ENCODE measurements at places on chromosomes 12 and 14. TPM values are rescaled to one million over a fixed set of nuclear protein-coding genes. Genes with fewer than 3 reads are reported as not detected.
A peak's percentile ranks its signal among the peaks of the same experiment; 100 is the strongest.

Gene KRT78
- not detected for total RNA-seq

Gene VDR
- 0.03 TPM for total RNA-seq

Gene TRPV4
- total RNA-seq: 4.0 TPM

Gene KRT83
- 0.10 TPM for total RNA-seq

Gene GARIN6
- total RNA-seq: not detected

Gene SOAT2
- total RNA-seq: not detected

Gene ATG101
- total RNA-seq: 67.3 TPM

Gene EXOC3L4
- 0.21 TPM for total RNA-seq

Gene VRTN
- total RNA-seq: 140 TPM

Gene PLEKHH1
- total RNA-seq: 16.5 TPM

Gene RNASE7
- not detected for total RNA-seq

Gene OAS2
- total RNA-seq: not detected

Gene TBC1D30
- total RNA-seq: 0.62 TPM

Gene IFNG
- not detected for total RNA-seq

DNA sequence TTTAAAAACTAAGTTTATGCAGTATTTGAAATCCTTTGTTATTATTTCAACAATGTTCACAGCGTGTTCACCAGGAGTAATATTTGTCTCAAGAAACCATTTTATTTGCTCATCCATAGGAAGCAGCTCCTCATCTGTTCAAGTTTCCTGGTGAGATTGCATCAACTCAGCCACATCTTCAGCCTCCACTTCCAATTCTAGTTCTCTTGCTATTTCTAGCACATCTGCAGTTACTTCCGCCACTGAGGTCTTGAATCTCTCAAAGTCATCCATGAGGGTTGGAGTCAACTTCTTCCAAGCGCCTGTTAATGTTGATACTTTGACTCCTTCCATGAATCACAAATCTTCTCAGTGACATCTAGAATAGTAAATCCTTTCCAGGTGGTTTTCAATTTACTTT lies 18.0 kb downstream of the CLEC9A start:
- no peak for DNase-seq

GRCh38 chr12:7093892-7094291 lies 1.6 kb upstream of the C1R start:
- no peak for DNase-seq

- peak; percentile 57 for DNase-seq
Measured at GRCh38 chr12:108033090-108033489, 96.0 kb upstream of the WSCD2 start.

DNA sequence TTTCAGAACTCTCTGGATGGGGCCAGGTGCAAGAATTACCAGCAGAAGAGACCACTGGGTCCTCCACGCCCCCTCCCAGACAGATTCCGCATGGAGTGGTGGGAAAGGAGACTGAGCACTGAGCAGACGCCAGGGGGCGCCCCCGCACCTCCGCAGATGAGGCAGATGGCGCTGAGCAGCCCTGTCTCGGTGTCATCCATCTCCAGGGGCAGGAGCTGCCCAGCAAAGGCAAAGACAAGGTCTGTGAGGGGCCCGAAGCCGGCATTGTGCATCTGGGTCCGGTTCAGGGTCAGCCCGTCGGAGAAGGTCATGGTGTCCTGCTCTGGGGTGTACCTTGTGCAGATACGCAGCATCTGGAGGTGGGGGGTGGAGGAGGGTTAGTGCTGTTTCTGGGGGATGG lies 6.3 kb upstream of the ITGB7 start:
- peak; percentile 96 for DNase-seq

- no peak for DNase-seq
Measured at GRCh38 chr12:43222796-43223195, 329.2 kb downstream of the ADAMTS20 start.

DNA sequence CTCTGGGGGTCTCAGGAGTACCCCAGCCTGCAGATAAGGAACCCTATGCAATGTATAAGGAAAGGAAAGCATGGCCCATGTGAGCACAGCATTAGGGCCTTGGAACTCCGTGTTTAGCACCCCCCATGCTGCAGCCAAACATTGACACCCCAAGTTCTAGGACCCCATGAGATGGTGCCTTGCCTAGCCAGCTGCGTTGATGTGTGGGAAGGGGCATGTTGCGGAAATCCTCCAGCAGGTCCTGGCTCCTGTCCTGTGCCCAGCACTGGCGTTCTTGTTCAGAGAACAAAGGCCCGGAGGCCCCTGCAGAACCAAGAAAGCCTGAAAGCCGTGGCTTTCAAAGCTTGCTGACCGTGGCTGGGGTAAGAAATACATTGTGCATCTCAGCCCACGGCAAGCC lies 99.4 kb upstream of the DIO3 start:
- DNase-seq: no peak

DNA sequence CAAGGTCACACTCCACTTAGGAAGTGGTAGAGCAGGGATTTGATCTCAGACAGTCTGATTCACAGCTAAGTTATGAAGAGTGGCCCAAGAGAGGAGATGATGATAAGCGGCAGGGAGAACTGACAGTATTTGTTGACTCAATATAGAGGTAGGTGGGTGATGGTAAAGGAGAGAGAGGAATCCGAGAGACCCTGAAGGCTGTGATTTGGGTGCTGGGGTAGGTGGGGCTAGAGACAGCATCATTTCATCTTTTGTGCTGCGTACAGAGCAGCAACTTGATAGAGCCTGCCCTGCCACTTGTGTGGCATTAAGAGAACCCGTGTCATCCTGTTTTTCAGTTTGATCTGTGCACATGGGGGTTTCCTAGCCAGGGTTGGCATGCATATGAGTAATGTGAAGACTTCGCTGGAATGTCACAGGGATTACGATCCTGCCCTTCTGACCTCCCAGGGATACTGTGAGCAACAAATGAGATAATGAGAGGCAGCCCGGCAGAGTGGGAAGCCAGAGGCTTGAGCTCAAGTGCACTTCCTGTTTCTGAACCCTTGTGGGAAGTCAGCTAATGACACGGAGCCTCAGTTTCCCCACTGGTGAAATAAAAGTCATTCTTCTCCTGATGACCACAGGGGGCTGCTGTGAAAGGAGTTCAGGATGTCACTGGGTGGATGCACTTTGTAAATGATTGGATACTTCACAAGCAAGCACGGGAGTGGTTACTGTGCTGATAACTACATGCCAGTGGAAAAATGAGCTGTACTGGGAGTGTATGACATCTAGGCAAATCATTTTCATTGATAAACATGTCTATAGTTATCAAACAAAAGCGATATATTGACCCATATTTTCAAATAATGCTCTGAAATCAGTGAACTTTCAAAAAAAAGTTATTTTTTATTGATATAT lies 59.5 kb upstream of the IGF1 start:
- no peak for DNase-seq

- DNase-seq: peak; percentile 59
Measured at GRCh38 chr12:64390275-64390851, at the start of gene C12orf56. C12orf56 (minus strand) TSS chr12:64390758; CDS start chr12:64390565, 193 bp downstream.

- DNase-seq: peak; percentile 78
Measured at GRCh38 chr12:94010307-94010706, 138.1 kb upstream of the PLXNC1 start.

GRCh38 chr14:75496755-75497154 lies 25.5 kb upstream of the BATF start:
- DNase-seq: no peak

- DNase-seq: peak; percentile 86
Measured at GRCh38 chr12:54294152-54294952, 6.5 kb downstream of the NFE2 start.

DNA sequence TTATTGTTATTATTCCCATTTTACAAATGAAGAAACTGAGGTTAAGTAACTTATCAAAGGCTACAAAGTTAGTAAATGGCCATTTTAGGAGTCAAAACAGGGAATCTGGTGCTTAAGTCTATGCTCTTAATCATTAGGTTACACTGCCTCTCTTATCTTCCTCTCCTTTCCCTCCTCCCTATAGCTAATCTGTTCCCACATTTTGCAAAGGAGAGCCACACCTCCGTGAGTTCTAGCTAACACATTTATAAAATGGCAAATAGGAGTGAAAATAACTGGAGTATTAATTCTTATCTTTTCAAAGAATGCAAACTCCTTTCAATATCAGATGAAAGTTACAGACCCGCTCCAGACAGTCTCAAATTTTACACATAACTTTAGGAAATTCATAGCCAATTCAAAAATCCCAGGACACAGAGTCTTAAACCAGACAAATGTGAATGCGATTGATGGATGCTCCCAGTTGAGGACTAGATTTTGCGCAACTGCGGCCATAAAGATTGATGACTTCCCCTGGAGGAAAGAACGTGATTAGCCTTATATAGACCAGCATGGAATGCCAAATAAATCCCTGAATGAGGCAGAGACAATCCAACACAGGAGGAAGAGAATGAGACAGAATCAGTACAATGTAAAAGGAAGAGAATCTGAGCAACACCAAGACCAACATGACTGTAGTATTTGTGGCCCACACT lies 225.0 kb upstream of the ARID2 start:
- no peak for DNase-seq

- DNase-seq: no peak
Measured at GRCh38 chr14:30252783-30253674, 305.9 kb upstream of the G2E3 start.

GRCh38 chr14:69880044-69880487 lies 850 bp downstream of the SMOC1 start:
- peak; percentile 73 for DNase-seq

GRCh38 chr12:55996715-55997534 lies at the start of gene SUOX:
SUOX (plus strand) TSS chr12:55997276; CDS start chr12:56002222, 4,946 bp downstream.
- DNase-seq: peak; percentile 97

DNA sequence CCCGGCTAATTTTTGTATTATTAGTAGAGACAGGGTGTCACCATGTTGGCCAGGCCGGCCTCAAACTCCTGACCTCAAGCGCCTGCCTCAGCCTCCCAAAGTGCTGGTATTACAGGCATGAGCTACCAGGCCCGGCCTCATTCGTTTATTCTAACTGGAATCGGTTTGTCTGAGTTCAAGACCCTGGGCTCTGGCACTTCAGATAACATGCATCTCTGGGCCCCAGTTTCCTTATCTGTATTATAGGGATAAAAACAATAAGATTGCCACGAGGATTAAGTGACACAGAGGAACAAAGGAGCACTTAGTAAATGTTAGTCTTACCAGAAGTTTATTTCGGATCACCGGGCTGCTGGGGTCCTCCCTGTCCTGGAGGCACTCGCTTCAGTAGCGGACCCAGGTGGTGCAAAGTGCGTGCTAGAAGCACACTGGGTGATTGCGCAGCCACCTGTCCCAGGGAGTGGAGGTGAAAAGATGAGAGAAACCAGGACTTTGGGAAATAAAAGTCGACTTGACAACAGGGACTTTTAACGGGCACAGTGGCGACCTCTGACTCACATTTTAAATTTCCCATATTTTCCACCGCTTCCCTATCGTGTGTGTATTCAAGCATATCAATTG lies 37.5 kb downstream of the ACACB start:
- DNase-seq: peak; percentile 51

- no peak for DNase-seq
Measured at GRCh38 chr12:94165138-94165537, 16.8 kb downstream of the PLXNC1 start.

GRCh38 chr14:75969891-75970290 lies 11.9 kb downstream of the TGFB3 start:
- DNase-seq: no peak

GRCh38 chr12:66456612-66457011 lies 154.3 kb downstream of the HELB start:
- DNase-seq: no peak

DNA sequence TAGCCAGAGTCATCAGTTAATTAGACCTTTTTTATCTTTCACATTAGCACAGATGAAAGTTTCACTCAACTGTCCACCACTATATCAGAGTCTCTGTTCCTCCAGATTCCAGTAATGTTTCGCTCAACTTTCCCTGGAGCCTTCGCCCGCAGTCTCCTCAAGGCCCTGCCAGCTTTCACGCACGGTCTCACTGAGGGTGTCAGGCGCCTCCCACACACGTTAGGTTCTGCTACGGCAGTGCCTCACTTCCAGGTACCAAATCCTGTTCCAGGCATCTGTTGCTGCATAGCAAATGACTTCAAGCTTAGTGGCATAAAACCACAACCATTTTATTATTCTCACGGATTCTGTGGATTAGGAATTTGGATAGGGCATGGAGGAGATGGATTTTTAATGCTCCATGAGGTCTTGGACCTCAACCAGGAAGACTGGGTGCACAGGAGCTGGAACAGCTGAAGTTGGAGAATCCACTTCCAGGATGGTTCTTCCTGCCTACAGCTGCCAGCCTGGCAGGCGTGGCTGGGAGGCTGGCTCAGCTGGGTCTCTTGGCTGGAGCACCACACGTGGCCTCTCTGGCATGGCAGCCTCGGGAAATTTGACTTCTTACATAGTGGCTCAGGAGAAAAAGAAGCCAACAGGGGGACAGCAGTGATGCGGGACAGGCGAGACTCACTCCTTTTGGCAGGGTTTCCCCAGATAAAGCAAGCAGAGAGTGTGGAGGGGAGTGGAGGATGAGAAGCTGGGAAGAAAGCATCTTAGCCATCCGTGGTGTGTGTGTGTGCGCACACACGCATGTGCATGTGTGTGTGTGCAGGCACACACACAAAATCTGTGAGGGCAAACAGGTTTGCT lies 21.3 kb upstream of the BCDIN3D start:
- DNase-seq: no peak

GRCh38 chr14:90295870-90296516 lies 35.7 kb downstream of the NRDE2 start:
- no peak for DNase-seq

- DNase-seq: no peak
Measured at GRCh38 chr12:54840244-54840865, 14.0 kb upstream of the MUCL1 start.

DNA sequence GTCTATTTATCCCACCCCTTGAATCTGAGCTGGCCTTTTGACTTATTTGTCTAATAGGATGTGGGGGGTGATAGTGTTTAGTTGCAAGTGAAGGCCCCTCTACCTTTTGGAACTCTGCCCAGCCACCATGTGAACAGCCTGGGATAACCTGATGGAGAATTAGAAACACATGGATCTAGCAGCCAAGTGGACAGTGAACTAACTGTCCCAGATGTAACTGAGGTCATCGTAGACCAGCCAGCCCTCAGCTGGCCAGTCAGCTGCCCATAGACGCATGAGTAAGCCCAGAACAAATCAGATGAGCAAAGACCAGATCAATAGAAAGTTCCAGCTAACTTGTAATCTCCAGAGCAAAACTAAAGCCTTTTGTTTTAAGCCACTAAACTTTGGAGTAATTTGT lies 19.0 kb downstream of the KLRB1 start:
- DNase-seq: no peak

GRCh38 chr14:38197784-38198335 lies 9.8 kb upstream of the SSTR1 start:
- DNase-seq: no peak

- DNase-seq: no peak
Measured at GRCh38 chr12:74334780-74335179, 202.9 kb upstream of the ATXN7L3B start.

DNA sequence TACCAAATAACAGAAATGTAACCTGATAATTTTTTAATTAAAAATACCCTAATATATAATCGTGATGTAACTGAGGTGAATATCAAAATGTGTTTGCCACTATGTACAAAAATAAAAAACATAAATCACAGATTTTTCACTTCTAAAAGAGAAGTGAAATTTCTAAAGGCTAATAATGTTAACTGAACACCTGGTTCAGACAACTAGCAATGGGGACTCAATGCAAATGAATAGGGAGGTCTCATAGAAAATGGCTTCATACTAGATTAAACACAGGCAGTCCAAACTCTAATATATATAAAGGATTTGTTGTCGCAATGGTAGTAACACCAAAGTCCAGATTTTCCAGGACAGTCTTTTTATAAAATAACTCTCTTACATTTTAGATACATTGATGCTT lies 365.4 kb upstream of the ATP2B1 start:
- DNase-seq: no peak

- peak; percentile 62 for DNase-seq
Measured at GRCh38 chr14:49768301-49769121, 558 bp downstream of the KLHDC2 start.

- no peak for DNase-seq
Measured at GRCh38 chr12:94187361-94187760, 39.0 kb downstream of the PLXNC1 start.

GRCh38 chr12:3962631-3963483 lies 89.7 kb upstream of the PARP11 start:
- DNase-seq: no peak

Measured in H7 (cell line).